ENCODE measurements at places on chromosomes 4 and X.

DNA sequence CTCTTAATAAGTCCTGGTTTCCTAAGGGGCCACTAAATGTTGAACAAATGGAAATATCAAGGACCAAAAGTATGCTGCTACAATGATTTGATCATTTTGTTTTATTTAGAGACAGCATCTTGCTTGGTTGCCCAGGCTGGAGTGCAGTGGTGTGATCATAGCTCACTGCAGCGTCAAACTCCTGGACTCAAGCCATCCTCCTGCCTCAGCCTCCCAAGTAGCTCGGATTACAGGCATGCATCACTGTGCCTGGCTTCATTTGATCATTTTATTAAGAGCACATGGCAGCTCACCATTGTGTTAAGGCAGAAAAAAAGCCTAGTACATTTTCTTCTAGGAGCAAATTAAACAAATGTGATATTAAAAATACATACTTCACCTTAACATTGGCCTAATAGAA lies 52.7 kb downstream of the DCLK2 start:
- DNase-seq = no peak

- DNase-seq = no peak
These were observed 70.2 kb downstream of the CPZ start for GRCh38 chr4:8662776-8663175.

DNA sequence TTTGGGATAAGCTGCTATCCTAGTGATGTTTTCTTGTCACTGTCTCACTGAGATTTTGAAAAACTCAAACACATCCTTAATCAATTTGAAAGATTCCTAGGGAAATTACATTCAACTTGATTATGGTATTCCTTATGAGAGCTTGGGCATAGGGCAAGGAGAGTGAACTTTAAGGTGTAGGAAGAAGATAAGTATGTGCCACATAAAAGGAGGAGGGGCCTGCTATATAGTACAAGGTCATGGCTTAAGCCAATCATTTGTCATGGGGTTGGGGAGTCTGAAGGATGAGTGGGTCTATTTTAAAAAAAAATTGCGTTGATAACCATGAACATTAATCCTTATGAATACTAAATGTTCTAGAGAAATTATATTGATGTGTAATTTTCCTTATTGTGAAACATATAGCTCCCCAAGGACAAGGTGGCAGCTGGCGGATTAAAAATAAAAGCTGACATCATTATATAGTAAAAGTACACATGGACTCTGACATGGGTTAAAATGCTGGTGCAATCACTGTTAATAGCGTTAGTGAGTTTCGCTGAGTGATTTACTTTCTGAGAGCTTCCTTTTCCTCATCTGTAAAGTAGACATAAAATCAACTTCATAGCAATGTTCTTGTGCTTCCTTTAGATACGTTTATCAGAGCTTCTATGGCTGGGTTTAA lies 17.4 kb downstream of the GALNT7 start:
- DNase-seq = no peak

- DNase-seq = no peak
These were observed 328.8 kb downstream of the ADAM29 start for GRCh38 chr4:175246941-175247340.

DNA sequence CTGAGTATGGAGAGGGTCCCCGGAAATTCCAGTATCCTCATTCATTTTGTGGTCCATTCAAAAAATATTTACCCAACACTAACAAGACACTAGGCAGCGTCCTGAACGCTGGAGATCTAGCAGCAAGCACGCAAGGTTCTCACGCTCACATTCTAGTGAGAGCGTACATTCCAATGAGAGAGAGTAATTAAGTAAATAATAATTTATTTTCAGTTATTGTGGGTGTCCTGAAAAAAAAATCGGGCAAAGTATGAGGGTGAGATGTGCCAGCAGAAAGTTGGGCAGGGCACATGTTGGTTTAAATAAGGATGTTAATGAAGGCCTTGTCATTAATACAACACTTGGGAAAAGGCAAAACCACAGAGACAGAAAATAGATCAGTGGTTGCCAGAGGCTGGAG lies 4.0 kb upstream of the TMEM156 start:
- no peak for DNase-seq

GRCh38 chrX:147735364-147735763 lies 176.4 kb upstream of the FMR1 start:
- no peak for DNase-seq

DNA sequence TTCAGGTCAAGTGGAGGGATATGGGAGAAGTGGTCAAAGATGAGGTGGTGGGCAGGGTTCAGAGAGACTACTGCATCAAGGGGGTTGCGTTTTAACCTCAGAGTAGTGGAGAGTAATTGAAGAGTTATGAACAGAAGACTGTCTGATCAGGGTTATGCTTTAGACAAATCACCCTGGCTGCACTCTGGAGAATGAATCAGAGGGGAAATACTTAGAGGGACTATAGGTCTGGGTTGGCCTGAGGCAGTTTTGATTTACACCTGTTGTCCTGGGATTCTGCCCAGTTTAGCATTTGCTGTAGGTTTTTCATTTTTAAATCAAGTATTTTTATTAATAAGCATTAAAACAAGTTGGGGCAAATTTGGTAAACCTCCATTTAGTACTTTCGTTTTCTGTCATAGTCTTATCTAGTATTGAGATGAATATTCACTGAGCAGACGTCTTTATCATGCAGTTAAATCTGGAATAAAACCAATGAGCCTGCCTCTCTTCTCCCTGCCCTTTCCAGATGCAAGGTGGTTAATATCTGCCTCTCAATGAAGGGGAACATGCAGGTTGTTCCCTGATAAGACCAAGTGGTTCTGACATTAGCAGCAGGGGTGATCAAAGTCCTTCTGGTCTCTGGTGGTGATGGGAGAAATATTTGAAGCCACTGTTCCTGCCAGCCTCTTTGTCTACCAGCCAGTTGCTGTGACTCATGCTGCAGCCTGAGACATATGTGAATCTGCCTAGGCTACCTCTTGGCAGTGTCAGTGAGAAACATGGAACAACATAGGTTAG lies 116.0 kb upstream of the RPS6KA3 start:
- DNase-seq = no peak

- DNase-seq = no peak
These were observed 181.5 kb downstream of the SLIT2 start for GRCh38 chr4:20433097-20433705.

GRCh38 chr4:54063229-54063628 lies 1.2 kb downstream of the CHIC2 start:
- DNase-seq = no peak

DNA sequence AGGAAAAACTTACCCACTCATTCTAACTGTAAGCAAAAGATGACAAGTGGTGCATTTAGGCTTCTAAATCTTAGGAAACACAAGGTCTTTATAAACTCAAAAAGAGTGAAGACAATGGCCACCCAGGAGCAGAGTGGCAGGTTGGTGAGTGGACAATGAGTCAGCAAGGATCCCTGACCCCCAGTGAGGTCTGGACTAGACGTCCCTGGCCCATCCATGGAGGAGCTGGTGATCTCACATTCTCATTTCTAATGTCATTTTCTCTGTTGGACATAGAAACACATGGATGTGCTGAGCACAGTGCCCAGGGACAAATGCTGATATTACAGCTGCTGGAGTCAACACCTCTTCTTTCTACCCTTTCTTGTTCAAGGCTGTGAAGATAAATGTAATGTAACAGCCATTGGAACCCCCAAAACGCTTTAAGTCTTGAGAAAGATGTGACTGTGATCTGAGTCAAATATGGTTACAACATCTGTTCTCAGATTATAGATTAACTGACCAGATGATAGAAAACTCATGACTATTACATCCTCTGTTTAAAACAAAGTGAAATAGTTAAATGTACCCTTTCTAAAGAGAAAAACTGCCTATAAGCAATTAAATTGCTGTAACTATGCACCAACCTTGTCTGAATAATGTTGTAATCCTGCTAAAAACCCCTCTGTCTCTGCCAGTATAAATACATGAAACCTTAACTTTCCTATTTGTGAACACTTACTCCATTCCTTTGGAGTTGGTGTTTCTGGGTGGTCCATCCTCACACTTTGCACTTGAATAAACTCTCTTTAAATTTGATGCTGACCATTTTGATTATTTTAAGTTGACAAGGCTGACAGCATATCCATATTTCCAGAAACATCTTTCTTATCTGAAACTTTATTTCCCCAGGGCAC lies 92.7 kb downstream of the USP46 start:
- DNase-seq = no peak

- DNase-seq = no peak
These were observed 136.5 kb downstream of the RBM47 start for GRCh38 chr4:40493160-40493559.

DNA sequence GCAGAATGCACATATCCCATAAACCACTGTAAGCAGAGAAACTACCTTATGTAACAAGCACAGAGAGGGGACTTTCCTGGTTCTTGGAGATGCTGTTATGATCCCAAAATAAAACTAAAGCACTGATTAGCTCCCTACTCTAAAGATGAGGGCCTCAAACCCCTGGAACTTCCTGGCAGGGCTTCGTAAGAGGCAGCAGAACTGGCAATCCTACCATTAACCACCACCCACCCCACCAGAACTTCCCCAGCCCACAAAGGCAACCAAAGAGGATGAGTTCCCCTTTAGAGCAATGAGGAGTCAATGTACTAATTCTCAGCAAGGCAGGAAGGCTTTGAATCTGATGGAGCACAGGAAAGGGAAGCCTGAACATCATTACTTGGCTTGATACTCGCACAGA lies 436.5 kb upstream of the FRG1 start:
- DNase-seq = no peak

DNA sequence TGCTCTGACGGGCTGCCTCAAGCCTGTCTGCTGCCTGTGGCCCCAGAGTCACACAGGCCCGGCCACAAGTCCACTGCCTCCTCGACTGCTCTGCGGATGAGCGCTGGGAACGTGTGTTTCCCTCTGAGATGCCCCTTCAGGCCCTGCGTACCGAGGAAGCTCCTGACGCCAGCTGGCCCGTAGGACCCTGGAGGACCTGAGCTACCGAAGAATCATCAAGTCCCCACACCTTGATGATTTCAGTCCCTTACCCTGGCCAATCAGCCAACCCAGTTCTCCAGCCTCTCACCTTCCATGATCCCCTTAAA lies 96.6 kb upstream of the LRPAP1 start:
- no peak for DNase-seq

DNA sequence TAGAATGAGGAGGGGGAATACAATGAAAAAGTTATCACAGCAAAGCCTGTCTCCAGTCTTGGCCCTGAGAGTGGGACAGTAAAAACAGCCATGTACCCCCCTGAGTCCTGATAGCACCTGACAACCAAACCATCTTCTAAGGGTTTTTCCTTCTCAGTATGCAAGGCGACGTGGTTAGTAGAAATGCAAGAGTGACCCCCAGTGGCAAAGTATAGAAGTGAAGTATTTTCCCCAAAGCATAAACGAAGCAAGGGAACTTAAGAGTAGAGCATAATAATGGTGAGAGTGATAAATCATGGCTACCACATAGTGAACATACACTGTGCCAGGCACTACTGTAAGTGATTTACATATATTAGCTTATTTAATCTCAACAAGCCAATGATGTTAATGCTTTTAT lies 52.8 kb downstream of the FAM47C start:
- peak; percentile 6 for DNase-seq
